ENCODE measurements at places on chromosomes 5 and 9. TPM values are rescaled to one million over a fixed set of nuclear protein-coding genes. Genes with fewer than 3 reads are reported as not detected.

DNA sequence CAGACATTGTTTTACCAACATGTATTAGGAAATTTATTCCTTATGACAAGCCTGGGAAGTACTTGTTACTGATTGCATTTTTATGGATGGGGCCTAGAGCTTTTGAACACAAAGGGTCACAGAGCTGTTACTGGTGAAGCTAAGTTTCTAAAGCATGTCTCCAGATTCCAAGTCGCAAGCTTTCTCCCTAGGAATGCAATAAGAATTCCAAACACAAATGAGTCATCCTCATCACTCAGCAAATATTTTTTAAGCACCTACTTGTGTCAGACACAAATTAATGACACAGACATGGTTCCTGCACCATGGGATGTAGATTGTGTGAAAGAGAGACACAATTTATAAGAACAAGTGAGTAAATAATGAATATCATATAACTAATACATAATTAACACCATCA is 11.0 kb upstream of the SH3RF2 start:
- no peak for DNase-seq
- no peak overlapping the region for H3K27ac ChIP-seq
- no peak overlapping the region for H3K4me3 ChIP-seq
- H3K4me1 ChIP-seq: no peaks in the 10 kb centered on the region
- no peaks in the 10 kb centered on the region for H3K27me3 ChIP-seq
- no peaks in the 10 kb centered on the region for H3K36me3 ChIP-seq

The PTGDS gene
- 4.7 TPM for total RNA-seq

GRCh38 chr5:35484241-35484640 is 133.4 kb upstream of the SPEF2 start:
- H3K27me3 ChIP-seq: no peaks in the 10 kb centered on the region
- no peak for DNase-seq
- no peak overlapping the region for H3K27ac ChIP-seq
- H3K36me3 ChIP-seq: no peaks in the 10 kb centered on the region

DNA sequence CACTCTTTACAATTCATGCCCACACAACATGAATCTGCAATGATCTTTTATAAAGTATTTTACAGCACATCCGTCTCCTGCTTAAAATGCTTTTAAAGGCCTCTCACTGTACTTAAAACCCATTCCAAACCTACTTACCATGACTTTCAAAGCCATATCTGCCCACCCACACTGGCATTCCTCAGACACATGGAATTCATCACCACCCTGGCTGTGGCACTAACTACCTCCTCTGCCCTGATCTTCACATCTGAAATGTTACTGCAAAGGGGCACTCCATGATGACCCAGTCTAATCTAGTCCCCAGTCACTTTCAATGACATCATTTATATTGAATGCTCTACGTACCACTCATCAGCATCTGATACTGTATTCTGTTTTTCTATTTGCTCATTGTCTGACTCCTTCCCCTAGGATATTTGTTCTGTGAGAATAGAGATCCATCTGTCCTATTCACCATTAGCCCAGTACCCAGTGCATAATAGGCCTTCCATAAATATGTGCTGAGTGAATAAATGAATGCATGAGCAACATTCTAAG is 193.2 kb upstream of the KIF2A start:
- H3K4me1 ChIP-seq: no peaks in the 10 kb centered on the region
- no peak overlapping the region for H3K27ac ChIP-seq

GRCh38 chr9:113620377-113621161 is 157.0 kb downstream of the RGS3 start:
- no peaks in the 10 kb centered on the region for H3K36me3 ChIP-seq
- no peak overlapping the region for H3K27ac ChIP-seq
- H3K4me3 ChIP-seq: no peak overlapping the region
- H3K27me3 ChIP-seq: peaks cover 43% of the 10 kb centered on the region
- no peaks in the 10 kb centered on the region for H3K4me1 ChIP-seq
- DNase-seq: no peak

DNA sequence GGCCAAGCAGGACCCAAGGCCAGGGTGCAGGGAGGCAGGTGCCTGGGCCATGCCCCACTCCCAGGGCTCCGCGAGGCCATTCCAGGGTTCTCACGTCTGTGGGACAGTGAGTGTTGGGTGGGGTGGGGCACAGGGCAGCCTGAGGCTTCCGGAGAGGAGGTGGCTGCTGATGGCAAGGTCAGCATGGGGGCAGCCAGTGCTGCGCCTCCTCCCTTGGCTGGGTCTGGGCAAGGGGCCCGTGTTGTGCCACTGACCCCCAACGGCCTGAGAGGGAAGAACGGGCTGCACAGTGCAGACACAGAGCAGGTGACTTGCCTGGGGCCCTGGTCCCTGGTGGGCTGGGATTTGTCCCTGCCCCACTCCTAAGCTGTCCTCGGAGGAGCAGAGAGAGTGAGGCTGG is 82.1 kb downstream of the RXRA start:
- no peak for DNase-seq
- H3K27me3 ChIP-seq: no peaks in the 10 kb centered on the region
- no peak overlapping the region for H3K4me3 ChIP-seq
- peaks cover 35% of the 10 kb centered on the region for H3K4me1 ChIP-seq

- no peak within 1 kb of the TSS for H3K27ac ChIP-seq
- no peaks in the 10 kb centered on the region for H3K36me3 ChIP-seq
- DNase-seq: no peak
- no peaks in the 10 kb centered on the region for H3K27me3 ChIP-seq
- no peaks in the 10 kb centered on the region for H3K4me1 ChIP-seq
Measured at GRCh38 chr5:170861917-170862766, at the start of gene RANBP17. TSS of gene RANBP17 (plus strand) at chr5:170862018.

GRCh38 chr9:111983484-111983908 is 86.9 kb downstream of the UGCG start:
- H3K4me1 ChIP-seq: peaks cover 9% of the 10 kb centered on the region
- H3K4me3 ChIP-seq: no peak overlapping the region
- DNase-seq: no peak
- no peak overlapping the region for H3K27ac ChIP-seq
- H3K36me3 ChIP-seq: no peaks in the 10 kb centered on the region

DNA sequence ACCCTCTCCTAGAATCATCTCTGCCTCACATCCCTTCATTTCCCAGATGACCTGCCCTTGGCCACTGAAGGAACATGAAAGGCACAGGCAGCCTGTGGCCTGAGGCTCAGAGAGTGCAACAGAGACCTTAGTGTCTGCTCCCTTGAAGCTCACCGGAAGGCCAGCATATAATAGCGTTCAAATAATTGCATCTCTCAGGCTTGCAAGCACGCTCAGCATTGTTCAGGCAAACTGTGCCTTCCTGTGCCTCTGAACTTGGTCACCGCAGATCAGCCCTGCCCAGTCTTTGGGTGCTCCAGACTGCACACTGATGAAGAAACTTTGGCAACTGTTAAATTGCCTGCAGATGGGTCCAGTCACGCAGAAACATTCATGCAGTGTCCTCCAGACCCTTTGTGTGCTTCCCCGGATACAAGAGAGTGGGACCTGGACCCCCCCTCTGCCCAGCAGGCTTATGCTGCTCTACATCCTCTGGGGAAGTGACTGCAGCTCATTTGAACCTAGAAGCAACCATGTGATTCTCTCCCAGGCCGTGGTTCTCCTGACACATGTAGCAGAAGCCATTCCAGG is 216.0 kb upstream of the ANKRD55 start:
- no peak overlapping the region for H3K4me3 ChIP-seq
- H3K27ac ChIP-seq: no peak overlapping the region

DNA sequence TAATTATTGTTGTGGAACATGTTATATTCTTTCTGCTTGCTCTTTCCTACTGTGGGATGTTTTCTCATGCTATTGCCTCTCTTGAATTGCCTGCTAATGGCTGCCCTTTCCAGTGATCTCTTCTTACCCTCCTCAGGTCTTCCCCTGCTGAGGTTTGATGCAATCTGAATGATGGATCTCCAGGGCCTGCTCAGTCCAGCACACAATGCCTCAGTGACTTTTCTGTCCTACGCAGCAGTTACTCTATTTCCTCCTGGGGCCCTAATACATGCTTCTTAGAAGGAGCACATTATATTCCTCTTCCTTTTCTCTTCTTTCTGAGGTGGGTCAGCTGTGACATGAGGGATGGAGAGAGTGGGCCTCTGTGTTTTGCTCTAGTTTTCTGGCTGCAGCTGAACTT is at the start of gene SPINK14:
Gene SPINK14 (plus strand): TSS at position 301 of the 400 bp plus-strand sequence. CDS start 1,187 bp downstream, outside the sequence.
- H3K36me3 ChIP-seq: no peaks in the 10 kb centered on the region
- no peaks in the 10 kb centered on the region for H3K4me1 ChIP-seq
- H3K27ac ChIP-seq: no peak within 1 kb of the TSS
- no peak within 1 kb of the TSS for H3K4me3 ChIP-seq
- H3K27me3 ChIP-seq: no peaks in the 10 kb centered on the region
- no peak for DNase-seq

The PCDHGC5 gene
- not detected for total RNA-seq

DNA sequence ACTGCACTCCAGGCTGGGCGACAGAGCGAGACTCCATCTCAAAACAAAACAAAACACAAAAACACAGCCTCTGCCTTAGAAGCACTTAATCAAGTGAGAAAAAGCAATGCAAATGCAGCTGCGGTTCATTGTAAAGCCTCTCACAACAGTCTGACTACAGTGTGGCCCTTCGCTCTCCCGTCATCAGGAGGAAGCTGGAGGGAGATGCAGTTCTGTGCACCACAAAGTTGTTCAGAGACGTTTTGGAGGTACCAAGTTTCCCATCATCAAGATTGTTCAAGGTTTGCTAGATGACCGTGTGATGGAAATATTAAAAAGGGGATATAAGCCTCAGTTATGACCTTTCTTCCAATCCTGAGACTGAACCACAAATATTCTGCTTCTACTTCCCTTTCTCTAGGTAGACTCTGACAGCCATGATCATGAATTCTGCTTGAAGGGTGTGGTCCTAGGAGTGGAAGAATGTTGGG is 40.9 kb downstream of the SEC61B start:
- peaks cover 4% of the 10 kb centered on the region for H3K27me3 ChIP-seq
- no peak overlapping the region for H3K27ac ChIP-seq
- DNase-seq: no peak
- H3K36me3 ChIP-seq: no peaks in the 10 kb centered on the region

- H3K4me1 ChIP-seq: no peaks in the 10 kb centered on the region
- H3K36me3 ChIP-seq: no peaks in the 10 kb centered on the region
- no peak overlapping the region for H3K27ac ChIP-seq
- no peak overlapping the region for H3K4me3 ChIP-seq
- H3K27me3 ChIP-seq: no peaks in the 10 kb centered on the region
- no peak for DNase-seq
Measured at GRCh38 chr5:28284788-28285187, 1246.4 kb upstream of the CDH9 start.

DNA sequence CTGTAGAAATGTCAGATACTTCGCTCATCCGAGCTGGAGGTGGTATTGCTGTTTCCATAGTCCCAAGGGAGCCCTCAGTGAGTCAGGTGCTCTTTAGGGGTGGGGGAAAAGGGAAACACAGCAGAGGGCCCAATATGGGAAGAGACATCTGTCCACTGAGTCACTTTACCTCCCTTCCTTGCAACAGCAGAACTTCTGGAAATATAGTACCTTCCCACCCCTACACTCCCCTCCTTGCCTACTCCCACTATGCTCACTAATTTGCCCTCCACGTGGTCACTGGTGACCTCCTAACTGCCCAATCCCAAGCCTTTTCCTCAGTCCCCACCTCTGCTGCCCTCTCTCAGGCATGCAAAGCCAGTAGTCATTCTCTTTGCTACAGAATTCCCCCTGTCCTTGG is 1.9 kb downstream of the HK3 start:
- H3K27me3 ChIP-seq: peaks cover 8% of the 10 kb centered on the region
- H3K4me3 ChIP-seq: no peak overlapping the region
- no peaks in the 10 kb centered on the region for H3K4me1 ChIP-seq

- no peak overlapping the region for H3K4me3 ChIP-seq
- H3K36me3 ChIP-seq: no peaks in the 10 kb centered on the region
- no peak for DNase-seq
- peaks cover 24% of the 10 kb centered on the region for H3K27me3 ChIP-seq
- no peak overlapping the region for H3K27ac ChIP-seq
Measured at GRCh38 chr9:109387206-109387605, 66.3 kb upstream of the EPB41L4B start.

The SQSTM1 gene
- 151 TPM for total RNA-seq

- H3K4me3 ChIP-seq: no peak overlapping the region
- DNase-seq: no peak
- no peaks in the 10 kb centered on the region for H3K36me3 ChIP-seq
Measured at GRCh38 chr5:143233031-143233430, 170.5 kb downstream of the NR3C1 start.

The SPINK6 gene
- total RNA-seq: not detected

The UBE2D2 gene
- total RNA-seq: 198 TPM

The CEL gene
- total RNA-seq: 3.0 TPM

DNA sequence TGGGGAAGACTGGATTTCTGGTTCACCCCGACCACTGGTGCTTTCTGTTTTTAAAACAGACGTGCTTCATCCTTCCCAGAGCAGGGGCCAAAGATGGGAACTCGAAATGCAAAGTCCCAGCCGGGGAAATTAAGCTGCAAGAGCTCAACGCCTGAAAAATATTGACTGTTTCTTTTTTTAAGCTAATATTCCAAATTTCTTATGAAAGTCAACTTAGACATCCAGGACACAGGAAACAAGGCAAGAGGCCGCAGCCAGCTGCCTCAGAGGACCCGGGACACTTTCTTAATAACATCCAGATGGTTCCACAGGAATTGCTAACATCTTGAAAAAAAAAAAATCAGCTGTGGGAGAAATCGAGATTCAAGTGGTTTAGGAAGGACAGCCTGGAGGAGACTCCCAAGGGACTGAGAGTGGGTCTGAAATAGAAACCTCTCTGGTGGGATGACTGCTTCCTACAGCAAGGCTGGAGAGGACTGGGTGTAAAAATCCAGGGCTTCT is 144.9 kb downstream of the FGF1 start:
- H3K4me1 ChIP-seq: peaks cover 6% of the 10 kb centered on the region
- peaks cover 13% of the 10 kb centered on the region for H3K27me3 ChIP-seq
- H3K36me3 ChIP-seq: no peaks in the 10 kb centered on the region
- DNase-seq: no peak

GRCh38 chr9:107744873-107745272 is 255.3 kb upstream of the KLF4 start:
- H3K4me1 ChIP-seq: peaks cover 4% of the 10 kb centered on the region
- no peaks in the 10 kb centered on the region for H3K36me3 ChIP-seq

DNA sequence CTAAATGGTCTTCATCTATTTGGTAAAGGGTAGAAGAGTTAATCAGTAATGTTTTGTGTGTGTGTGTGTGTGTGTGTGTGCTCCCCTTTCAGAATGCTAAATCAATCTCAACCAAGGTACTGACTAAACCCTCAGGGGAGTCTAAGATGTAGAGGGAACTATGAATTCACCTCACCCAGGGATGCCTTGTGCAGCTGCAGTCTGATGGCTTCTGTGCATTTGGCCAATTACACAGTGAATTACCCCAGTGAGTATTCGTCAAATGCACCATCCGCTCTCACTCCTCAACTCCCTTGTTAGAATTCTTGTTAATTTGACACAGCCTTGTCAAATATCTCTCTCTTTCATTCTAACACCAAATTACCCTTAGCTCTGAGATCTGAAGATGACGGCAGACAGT is 234.6 kb downstream of the GABRB2 start:
- H3K36me3 ChIP-seq: no peaks in the 10 kb centered on the region
- no peak for DNase-seq
- H3K27me3 ChIP-seq: no peaks in the 10 kb centered on the region
- H3K27ac ChIP-seq: no peak overlapping the region
- no peak overlapping the region for H3K4me3 ChIP-seq
- H3K4me1 ChIP-seq: no peaks in the 10 kb centered on the region

The SPOCK1 gene
- total RNA-seq: 0.35 TPM

The MYMK gene
- not detected for total RNA-seq
